ENCODE measurements at places on chromosomes 2 and 18. TPM values are rescaled to one million over a fixed set of nuclear protein-coding genes. Genes with fewer than 3 reads are reported as not detected.

Gene VWA3B
- total RNA-seq: not detected

Gene TLX2
- not detected for total RNA-seq

Gene SERPINB7
- not detected for total RNA-seq

Gene PSMD1
- total RNA-seq: 55.0 TPM

Gene DNAJC5G
- total RNA-seq: not detected

Gene TMEFF2
- total RNA-seq: 5.4 TPM

Gene TMEM17
- 1.1 TPM for total RNA-seq

Gene CCDC93
- 21.1 TPM for total RNA-seq

Gene LRP1B
- total RNA-seq: 0.12 TPM

Gene GBX2
- not detected for total RNA-seq

Gene MYO7B
- not detected for total RNA-seq

Gene SLC35F6
- 47.0 TPM for total RNA-seq

Gene PRPF40A
- 47.4 TPM for total RNA-seq

Gene MGAT5
- 19.6 TPM for total RNA-seq

Gene MFF
- total RNA-seq: 99.8 TPM

Gene TNFRSF11A
- total RNA-seq: 0.34 TPM

Gene COL4A3
- total RNA-seq: not detected

Gene CFAP221
- not detected for total RNA-seq

Gene LOXHD1
- not detected for total RNA-seq

Gene MAPRE2
- 17.6 TPM for total RNA-seq

Gene ATP6V1C2
- total RNA-seq: 0.23 TPM

Gene CCNYL1
- 28.8 TPM for total RNA-seq

Gene GALNT3
- total RNA-seq: not detected

Gene POTEJ
- total RNA-seq: not detected

Gene SERPINB10
- total RNA-seq: not detected

Gene RPE
- total RNA-seq: 47.3 TPM

Gene TDRD15
- total RNA-seq: not detected

Gene SULT1C4
- total RNA-seq: not detected

Gene GALNT1
- 49.6 TPM for total RNA-seq

Gene PLGLB2
- 0.26 TPM for total RNA-seq

Gene RHBDD1
- total RNA-seq: 5.3 TPM

Gene PPP1R1C
- total RNA-seq: not detected

Gene ERICH2
- not detected for total RNA-seq

Gene ALPG
- not detected for total RNA-seq

Gene CENPA
- 0.23 TPM for total RNA-seq

Gene CHRNG
- total RNA-seq: not detected

Gene ARHGAP25
- 1.8 TPM for total RNA-seq

Gene GFPT1
- total RNA-seq: 32.4 TPM

Gene VRK2
- 8.9 TPM for total RNA-seq

Gene DYNAP
- total RNA-seq: not detected

Gene PTMA
- total RNA-seq: 340 TPM

Gene CNNM3
- total RNA-seq: 4.3 TPM

Gene CFAP53
- total RNA-seq: under 0.01 TPM

Gene AKAIN1
- total RNA-seq: not detected

Gene PER2
- 3.0 TPM for total RNA-seq

Gene IL36G
- total RNA-seq: not detected

Gene GLB1L
- total RNA-seq: 24.3 TPM

Gene ANO7
- 0.70 TPM for total RNA-seq

Gene ZNF521
- total RNA-seq: 13.5 TPM

Gene CLEC4F
- not detected for total RNA-seq

Gene RIT2
- not detected for total RNA-seq

Measured in pericardium fibroblast (primary cell).